ENCODE measurements at places on chromosomes 5 and 9.

DNA sequence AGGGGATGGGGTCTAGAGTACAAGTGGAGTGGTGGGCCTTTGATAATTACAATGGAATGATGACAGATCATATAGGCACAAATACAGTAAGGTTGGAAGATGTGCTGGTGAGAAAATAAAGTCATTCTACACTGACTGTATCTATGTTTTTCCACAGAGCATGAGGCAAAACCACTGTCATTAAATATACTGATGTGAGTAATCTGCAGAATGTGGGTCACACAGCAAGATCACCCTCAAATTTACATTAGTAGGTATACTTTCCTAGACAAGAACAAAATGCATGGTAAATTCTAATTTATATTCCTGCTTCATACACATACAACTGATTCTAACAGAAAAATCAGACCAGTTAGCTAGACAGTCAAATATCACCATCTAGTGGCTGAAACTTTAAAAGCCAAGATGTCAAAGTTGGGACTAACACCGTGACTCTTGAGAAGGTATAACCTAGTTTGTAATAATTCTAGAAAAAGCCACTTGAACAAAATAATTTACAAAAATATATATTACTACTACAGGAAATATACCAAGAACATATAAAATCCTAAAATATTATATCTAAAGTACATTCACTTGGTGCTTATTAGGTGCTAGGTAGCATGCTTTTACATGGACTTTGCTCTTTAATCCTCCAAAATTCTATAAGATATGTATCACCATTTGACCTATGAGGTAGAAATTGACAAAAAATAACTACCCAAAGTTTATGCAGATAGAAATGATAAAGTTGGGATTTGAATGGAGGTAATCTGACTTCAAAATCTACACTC lies 19.5 kb downstream of the TTC33 start:
- DNase-seq, result peak; percentile 61

GRCh38 chr5:137563646-137564397 lies 64.7 kb upstream of the SPOCK1 start:
- DNase-seq, result peak; percentile 97

- no peak for DNase-seq
These were observed 113.7 kb downstream of the TMEM232 start for GRCh38 chr5:110612794-110613247.

DNA sequence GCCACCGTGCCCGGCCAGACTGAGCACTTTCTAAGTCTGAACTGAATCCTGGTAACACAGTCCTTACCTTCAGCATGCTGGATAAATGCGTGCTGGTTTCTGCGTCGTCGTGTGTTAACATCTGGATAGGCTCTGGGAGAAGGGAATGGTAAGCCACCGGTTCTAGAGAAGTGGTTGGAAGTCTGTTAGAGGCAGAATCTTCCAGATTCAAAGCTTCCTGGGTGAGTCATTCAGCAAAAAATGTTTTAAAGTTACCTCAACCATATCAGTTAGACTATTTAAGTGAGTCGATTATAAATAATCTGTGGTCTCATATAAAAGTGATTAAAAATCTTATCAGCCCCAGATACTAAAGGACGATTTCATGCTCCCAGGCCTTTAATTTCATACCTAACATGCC lies 256.5 kb upstream of the NFIL3 start:
- peak; percentile 36 for DNase-seq

- DNase-seq, result no peak
These were observed 11.3 kb downstream of the SLC23A1 start for GRCh38 chr5:139371482-139372435.

- no peak for DNase-seq
These were observed 7.6 kb downstream of the ITK start for GRCh38 chr5:157188270-157188669.

GRCh38 chr5:5348135-5348534 lies 74.3 kb upstream of the ICE1 start:
- DNase-seq, result no peak

GRCh38 chr9:106467113-106467864 lies 395.7 kb upstream of the ZNF462 start:
- DNase-seq, result peak; percentile 64

DNA sequence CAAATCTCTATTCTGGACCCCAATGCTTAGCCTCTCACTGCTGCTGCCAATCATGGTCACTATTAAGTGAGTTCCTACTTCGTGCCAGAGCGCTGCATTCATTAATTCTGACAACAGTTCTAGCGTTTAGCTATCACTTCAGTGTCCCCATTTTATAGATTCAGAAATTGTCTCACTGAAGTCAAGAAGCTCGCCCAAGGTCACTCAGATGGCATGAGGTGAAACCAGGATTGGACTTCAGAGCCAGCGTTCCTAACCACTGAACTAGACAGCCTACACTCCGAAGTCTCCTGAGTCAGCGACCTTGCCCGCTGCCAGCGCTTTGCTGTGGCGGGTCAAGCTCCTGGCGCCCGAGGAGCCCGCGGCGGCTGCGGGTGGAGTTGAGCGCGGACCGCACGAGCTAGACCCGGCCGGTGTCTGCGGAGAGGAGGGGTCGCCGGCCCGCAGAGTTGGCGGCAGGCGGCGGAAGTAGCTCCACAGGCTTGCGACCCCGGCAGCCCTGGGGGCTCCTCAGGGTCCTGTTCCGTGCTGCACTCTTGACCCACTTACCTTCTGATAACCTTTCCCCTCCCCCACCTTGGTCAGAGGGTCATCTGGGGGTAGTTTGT lies 2.1 kb upstream of the GABRB2 start:
- DNase-seq, result no peak

DNA sequence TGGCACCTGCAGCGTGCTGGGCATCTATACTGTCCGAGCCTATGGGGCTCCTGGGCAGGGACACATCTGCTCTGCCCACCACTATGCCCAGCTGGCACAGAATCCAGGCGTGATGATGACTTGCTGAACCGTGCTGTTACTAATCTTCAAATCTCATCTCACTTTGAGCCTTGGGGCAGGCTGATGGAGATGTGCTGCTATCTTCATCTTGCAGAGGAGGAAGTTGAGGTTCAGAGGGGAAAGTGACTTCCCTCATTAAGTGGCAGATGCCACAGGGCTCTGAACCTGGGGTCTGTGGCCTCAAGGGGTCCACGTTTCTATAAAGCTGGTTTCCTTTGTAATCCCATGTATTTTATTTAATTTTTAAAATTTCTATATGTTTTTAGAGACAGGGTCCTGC lies 4.7 kb downstream of the SLC2A6 start:
- no peak for DNase-seq

- no peak for DNase-seq
These were observed 96.2 kb downstream of the KLHL3 start for GRCh38 chr5:137639645-137640044.

DNA sequence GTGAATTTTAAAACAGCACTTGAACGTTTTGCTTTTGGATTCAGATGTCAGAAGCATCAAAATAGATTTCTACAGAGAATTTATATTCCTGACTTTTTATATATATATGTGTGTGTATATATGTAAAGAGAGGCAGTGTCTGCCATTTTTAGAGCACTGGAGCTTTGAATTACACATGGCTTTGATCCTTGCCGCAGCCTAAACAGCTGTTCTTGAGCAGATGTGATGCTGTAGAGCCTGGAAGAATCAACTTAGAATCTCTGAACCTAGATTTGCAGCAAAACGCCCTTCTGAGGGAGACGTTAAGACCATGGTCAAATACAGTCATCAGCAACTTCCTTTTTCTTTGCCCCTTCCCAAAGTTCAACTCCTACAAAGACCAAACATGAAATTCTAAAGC lies 21.7 kb upstream of the C5orf47 start:
- no peak for DNase-seq

DNA sequence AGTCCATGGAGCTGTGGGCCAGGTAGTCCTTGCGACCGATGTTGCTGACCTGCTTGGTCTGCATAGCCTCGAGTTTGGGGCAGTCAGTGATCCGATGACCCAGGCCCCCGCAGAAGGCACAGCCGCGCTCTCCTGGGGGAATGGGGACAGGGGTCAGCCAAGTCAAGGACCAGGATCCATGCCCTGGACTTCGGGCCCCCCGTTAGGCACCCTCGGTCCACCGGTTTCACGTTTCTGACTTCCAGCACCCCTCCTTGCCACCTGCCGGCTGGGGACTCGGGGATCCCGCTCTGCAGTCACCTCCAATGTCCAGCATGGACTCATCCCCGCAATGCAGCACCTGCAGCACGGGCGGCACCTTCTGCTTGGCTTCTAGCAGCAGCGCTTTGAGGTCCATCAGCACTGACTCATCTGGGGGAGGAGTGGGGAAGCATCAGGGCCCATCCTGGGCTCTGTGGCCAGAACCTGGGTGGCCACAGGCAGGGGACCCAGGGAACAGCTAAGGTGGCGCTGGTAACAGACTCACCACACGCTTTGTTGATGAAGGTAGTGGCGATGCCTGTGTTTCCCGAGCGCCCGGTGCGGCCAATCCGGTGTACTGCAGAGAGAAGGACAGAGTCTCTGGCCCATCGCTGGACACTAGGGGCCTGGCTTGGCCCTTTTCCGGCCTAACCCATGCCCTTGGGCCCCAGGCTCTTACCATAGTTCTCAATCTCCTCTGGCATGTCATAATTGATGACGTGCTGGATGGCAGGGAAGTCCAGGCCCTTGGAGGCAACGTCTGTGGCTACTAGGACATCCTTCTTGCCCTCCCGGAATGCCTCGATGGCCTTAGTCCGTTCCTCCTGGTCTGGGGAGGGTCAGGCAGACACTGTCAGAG lies 2.4 kb upstream of the DOK3 start:
- no peak for DNase-seq

- DNase-seq, result peak; percentile 99
These were observed 19.2 kb downstream of the CAPSL start for GRCh38 chr5:35919191-35919590.

DNA sequence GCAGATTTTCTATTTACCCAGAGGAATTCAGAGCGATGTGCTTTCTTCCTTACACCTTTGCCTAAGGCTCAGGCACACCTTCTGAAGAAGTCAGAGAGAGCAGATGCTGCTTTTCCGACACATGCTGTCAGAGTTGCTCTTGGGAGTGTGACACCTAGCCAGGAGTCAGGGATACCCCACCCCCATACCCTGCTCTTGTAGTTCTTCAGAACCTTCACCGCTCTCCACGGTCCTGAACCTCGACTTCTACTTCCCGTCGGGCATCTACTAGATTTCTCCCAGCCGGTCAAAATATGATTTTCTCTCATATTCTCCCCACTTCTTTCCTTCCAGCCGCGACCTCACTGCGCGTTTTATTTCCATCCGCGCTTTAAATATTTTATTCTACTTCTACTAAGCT lies 1.7 kb downstream of the GRIN3A start:
- DNase-seq, result peak; percentile 11

- no peak for DNase-seq
These were observed 456.8 kb upstream of the CDH6 start for GRCh38 chr5:30736669-30737068.

- DNase-seq, result no peak
These were observed 408.4 kb downstream of the ZNF608 start for GRCh38 chr5:124337996-124338395.

GRCh38 chr9:78620764-78621163 lies 323.8 kb downstream of the PSAT1 start:
- peak; percentile 86 for DNase-seq

- no peak for DNase-seq
These were observed 26.1 kb downstream of the SMIM32 start for GRCh38 chr5:136166909-136167308.

DNA sequence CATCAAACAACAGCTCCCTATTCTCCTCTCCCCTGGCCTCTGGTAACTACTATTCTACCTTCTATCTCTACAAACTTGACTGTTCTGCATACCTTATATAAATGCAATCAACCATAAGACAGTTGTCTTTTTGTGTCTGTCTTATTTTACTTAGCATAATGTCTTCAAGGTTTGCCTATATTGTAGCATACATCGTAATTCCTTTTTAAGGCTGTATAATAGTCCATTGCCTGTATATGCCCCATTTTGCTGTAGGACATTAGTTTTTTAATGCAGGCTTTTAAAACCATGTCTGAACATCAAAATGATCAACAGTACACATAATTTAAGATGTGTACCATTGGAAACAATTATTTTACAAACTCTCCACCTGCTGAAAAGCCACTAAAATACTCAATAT lies 12.4 kb downstream of the ANKH start:
- no peak for DNase-seq

DNA sequence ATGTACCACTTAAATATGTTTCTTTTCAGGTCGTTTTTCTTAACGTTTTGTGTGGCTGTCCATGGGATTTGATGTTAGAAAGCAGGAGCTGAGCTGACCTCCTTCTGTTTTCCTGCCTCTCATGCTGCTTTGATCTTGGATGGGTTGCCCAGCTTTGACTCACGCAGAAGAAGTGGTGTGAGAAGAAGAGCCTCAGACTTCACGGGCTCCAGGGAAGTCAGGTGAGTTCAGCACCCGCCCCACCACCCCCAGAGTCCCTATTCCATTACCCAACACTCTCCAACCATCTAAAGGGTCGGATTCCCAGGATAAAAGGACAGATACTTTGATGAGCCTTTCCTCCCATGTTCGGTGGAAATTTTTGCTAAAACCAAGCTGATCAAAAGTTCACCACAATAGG lies 373.4 kb downstream of the IRX2 start:
- DNase-seq, result no peak

GRCh38 chr5:31911291-31912265 lies 262.5 kb downstream of the GOLPH3 start:
- DNase-seq, result no peak

- DNase-seq, result peak; percentile 77
These were observed 721 bp upstream of the MAML1 start for GRCh38 chr5:179731791-179732411.

- DNase-seq, result peak; percentile 5
These were observed 206.9 kb upstream of the PCSK5 start for GRCh38 chr9:75683591-75683990.

GRCh38 chr9:131096269-131097125 lies at the start of gene AIF1L:
Gene AIF1L (plus strand): TSS chr9:131096531. CDS start chr9:131096630, 99 bp downstream.
- no peak for DNase-seq

DNA sequence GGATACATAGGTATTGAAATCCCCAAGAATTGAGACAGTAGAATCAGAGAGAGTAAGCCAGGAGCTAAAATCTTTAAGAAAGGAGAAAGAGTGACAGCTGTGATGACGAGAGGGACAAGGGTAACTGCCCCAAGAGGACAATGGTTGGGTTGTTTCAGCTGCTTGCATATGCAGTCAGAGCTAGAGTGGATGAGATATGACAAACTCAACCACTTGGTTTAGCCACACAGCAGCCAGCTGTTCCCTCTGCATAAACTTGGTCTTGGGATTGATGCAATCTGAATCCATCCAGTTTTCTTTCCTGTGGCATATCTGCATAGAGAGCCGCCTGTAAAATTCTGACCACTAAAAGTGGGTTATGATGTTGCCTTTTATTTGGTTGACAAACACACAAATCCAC lies 100.7 kb downstream of the ZNF622 start:
- no peak for DNase-seq

DNA sequence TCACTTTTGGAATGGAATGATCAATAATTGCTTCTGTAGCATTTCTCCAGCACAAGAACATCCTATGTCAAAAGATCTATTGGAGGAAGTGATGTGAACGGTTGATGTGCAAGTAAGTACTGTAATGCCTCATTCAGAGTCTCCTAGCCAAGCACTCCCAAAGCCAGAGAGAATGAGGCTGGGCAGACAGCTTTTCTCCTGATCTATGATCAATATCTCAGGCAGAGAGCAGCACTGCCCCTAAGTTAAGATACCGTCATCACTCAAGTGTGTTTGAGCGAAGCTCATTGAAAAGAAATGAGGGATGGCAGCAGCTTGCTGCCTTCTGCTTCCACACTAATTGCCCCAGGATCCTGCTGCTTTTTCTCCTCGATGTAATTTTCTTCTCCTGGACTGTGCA lies 324.1 kb upstream of the GRAMD2B start:
- no peak for DNase-seq

GRCh38 chr9:116674210-116674980 lies 12.7 kb upstream of the TRIM32 start:
- no peak for DNase-seq

GRCh38 chr9:99762470-99762869 lies 59.2 kb upstream of the NR4A3 start:
- no peak for DNase-seq

GRCh38 chr5:166595274-166595951 lies 1696.0 kb upstream of the WWC1 start:
- no peak for DNase-seq
